ENCODE measurements at places on chromosomes 12 and 14.

- no peak for DNase-seq
Observed at GRCh38 chr12:106284358-106285105, 18.0 kb upstream of the TCP11L2 start.

DNA sequence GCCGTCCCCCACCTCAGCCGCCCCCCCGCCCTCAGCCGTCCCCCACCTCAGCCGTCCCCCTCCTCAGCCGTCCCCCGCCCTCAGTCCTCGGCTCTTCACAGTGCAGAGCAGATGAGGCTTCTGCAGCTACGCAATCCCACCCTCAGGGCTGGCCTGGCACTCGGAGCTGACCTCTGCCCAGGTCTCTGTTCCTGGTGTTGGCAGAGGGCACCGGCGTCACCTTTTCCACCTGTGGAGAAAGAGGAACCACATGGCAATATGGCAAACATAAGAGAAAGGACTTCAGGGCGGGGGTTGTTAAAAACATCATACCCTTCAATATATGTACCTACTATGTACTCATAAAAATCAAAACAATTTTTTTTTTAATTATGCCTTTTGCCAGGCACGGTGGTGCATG lies 45.8 kb downstream of the MLXIP start:
- no peak for DNase-seq

GRCh38 chr12:2922329-2922728 lies 31.6 kb downstream of the TULP3 start:
- DNase-seq: no peak

GRCh38 chr12:20142316-20142715 lies 226.0 kb upstream of the PDE3A start:
- no peak for DNase-seq

GRCh38 chr12:32312049-32312670 lies 87.2 kb upstream of the FGD4 start:
- DNase-seq: peak; percentile 71

DNA sequence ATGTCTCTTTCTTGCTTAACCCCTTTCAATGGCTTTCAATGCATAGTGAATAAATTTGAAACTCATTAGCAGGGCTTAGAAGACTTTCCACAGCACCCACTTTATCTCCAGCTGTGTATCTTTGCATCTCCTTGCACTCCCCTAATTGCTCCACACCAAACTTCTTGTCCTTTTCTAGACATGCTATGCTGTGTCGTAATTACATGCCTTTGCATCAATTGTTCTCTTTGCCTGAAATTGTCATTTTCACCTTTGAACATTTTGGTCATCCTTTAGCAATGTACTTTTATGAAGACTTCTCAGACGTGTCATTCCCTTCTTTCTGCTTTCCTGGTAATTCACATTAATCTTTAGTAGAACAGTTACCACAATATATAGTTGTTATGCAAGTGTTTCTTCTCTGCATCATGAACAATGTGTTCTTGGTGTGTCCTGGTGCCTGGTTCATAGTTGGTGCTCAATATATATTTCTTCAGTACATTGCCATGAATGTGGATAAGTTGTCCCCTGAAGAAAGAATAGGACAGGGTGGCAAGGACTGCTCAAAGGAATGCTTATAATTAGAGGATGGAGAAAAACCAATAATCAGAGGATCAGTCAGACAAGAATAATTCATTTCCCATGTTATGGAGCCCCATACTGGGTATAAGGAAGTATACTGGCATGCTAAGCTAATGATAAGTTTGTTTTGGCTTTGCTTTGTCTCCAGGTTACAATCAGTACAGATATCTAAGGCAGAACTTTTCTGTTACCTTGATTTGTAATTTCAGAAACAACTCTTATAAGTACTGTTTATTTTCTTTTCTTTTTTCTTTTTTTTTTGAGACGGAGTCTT lies 27.2 kb downstream of the ARF6 start:
- peak; percentile 27 for DNase-seq

- no peak for DNase-seq
Observed at GRCh38 chr14:91144425-91145145, 30.7 kb downstream of the DGLUCY start.

DNA sequence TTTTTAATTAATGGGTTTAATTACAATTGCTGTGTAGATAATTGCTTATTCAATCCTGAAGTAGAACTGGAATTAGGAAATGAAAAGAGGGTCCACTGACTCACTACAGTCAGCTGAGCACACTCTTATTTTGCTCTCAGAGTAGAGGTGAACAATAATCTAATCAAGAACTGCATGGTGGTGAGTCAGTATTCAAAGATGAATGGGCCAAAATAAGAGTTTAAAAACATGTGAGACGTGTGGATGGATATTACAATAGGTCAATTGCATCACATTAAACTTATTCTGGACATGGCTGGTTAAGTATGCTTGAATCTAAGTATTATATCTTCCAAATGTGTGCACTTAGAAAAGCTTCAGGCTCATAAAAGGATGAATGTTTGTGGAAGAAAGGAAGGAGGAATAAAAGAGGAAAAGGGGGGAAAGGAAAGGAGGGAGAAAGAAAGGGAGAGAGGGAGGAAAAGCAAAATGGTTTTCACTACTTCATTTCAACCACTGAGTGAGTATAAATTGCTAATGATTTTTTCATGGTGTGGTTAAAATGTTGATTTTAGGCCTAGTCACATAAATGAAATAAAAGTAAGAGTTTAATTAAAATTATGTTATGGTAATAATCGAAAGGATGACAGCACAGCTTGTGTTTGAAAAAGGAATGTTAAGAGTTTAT lies 27.0 kb upstream of the EEA1 start:
- no peak for DNase-seq

Measured in NB4 (cell line).